ENCODE measurements at places on chromosomes 3 and 15.
A peak's percentile ranks its signal among the peaks of the same experiment; 100 is the strongest.

DNA sequence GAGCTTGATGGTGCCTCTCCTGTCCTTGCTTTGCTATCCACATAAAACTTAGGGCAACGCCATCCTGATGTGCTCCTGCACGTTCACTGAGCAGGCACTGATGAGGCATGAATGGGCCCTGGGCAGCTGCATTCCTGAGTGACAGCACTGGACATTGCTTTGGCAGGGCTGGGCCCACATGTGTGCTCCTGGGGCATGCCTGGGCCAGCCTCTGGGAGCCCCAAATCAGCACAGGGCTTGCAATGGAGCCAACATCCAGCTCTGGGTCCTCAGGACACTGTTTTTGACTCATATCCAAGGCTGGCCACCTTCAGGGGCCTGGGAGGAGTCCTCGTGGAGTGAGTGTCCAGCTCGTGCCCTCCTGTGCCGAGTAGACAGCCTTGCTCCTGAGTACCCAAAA, 5.9 kb upstream of the TKT start:
- no peak for DNase-seq

GRCh38 chr3:39809995-39810595, 686 bp downstream of the MYRIP start:
- peak; percentile 60 for DNase-seq

DNA sequence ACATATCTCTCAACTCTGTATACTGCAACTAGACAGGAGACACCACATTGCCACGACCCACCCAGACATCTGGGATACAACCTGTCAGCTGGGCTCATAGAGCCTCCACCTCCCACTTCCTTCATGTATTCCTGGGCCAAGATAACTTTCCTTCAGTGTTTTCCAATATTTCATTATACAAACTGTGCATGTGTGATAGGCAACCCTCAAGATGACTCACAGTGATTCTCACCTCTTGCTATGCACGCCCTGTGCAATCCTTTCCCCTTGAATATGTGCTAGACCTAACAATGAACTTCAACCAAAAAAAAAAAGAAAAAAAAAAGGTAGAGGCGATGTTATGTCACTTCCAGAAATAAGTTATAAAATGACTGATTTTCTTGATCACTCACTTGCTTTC, 138.0 kb upstream of the ALCAM start:
- no peak for DNase-seq

DNA sequence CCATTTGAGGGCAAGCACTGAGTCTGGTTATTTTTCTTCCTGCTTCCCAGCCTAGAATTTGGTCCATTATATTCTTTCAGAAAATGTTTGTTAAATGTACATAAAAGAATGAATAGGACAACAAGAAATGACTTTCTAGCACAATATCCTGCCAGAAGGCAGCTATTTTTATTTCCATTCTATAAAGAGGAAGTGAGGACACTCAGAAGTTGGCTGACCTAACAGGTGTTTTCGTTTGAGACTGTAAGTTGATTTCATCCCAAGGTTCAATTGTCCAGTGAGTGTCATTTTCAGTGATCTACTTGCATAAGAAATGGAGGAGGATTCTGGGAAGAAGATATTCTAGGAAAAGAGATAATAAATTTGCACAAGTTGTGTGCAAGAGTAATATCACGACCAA, 191.9 kb upstream of the POU1F1 start:
- no peak for DNase-seq

DNA sequence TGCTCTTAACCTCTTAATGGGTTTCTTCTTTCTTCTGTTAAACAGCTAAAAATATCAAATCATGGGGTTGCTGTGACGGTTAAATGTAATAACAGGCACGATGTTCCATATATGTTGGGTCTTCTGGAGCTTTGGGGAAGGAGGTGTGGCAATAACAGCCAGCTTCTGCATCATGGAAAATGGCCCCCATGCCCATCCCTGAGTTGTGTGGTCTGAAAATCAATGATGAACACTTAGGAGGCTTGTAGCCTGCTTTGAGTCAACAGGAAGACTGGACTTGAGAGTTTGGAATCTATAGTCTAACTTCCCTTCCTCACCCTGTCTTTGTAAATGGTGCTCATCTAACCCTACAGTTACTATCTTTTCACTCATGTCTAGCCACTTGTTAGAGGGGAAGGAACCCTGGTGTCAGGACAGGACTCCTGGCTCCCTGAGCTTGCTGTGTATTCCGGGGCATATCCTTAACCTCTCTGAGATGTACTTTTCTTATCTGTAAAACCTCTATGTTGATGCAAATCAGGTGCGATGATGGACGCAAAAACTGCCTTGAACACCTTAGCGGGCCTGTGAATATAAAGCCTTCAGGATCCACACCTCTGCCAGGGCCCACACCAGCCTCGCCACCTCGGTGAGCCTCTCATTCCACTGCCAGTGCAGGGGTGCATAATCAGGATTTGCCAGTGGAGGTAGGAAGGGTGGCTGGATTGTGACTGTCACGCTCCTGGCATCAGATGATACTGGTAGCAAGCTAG, 27.5 kb downstream of the SMAD3 start:
- DNase-seq: no peak

DNA sequence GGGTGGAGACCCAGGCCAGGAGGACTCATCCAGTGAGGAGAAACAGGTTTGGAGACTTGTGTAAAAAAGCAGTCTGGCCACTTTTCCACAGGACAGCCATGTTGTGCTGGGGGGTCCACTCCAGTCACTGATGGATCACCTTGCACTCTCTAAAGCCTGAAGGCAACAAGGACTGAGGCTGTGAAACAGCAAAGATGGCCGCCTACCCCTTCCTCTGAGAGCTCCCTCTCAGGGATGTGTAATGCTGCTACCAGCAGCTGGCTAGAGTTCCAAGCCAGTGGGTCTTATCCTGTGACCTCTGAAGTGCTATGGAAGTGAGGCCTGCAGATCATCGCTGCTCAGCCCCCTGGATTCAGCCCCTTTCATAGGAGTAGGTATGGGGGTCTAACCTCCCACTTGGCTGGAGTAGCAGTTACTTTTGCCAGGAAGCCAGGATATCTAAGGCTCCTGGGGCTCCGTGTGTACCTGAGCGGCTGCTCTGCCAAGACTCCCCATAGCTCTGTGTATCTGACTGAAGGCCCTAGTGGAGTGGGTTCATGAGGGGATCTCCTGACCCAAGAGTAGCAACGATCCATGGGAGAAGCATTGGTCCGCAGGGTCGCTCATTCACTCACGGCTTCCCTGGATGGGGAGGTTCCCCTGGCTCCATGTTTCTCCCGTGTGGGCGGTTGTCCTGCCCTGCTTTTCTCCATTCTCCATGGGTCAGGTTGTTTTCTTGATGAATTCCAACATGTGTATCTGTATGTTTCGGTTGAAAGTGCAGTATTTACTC, 69.9 kb upstream of the TNFSF10 start:
- no peak for DNase-seq

Measured in GM23338 (cell line).